Hypothalamus (tissue), 51 donors: ENCODE measurements at places on chromosomes 2 and 18.

GRCh38 chr2:188320861-188321260 lies 29.2 kb downstream of the GULP1 start:
- DNase-seq = no peak

GRCh38 chr18:48151421-48152065 lies 221.1 kb upstream of the SMAD2 start:
- DNase-seq = no peak

- no peak for DNase-seq
Measured at GRCh38 chr18:62348474-62348873, 23.4 kb downstream of the TNFRSF11A start.

DNA sequence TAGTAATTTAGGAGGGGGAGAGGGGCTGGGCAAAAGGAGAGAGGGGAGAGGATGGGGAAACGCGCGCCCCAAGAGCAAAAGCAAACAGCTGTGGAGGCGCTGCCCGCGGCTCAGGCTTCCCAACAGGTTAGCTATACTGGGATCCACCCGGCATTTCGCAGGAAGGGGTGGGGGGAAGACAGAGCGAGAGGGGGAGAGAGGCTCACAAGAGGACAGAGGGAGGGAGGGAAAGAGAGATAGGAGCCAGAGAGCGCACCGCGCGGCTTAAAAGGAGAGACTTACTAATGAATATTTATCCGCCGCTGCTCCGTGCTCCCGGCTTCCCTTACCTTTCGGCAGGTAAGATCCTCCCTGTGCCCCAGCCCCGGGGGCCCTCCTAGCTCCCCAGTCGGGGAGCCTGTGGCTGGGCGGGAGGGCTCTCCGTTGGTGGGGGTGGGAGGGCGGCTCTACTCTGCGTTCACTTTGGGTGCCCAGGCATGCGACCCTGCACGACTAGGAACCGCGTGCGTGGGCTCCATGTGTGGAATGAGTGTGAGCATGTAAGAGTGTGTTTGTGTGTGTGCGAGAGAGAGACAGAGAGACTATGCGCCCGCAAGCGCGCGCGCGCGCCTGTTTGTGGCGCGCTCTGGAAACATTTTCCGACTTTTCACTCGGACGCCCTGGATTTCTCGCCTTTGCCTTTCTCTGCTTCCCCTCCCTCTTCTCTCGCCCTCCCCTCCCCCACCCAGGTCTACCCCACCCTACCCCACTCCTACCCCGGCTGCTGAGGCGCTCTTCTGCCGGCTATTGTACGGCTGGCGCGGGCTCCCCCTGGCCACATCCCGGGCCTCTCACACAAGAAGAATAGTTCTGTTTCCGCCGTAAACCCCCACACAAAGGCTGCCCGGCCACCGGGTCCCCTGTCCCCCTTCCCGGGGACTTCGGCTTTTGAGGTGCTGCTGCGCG lies 7.2 kb upstream of the SIX3 start:
- DNase-seq = no peak

DNA sequence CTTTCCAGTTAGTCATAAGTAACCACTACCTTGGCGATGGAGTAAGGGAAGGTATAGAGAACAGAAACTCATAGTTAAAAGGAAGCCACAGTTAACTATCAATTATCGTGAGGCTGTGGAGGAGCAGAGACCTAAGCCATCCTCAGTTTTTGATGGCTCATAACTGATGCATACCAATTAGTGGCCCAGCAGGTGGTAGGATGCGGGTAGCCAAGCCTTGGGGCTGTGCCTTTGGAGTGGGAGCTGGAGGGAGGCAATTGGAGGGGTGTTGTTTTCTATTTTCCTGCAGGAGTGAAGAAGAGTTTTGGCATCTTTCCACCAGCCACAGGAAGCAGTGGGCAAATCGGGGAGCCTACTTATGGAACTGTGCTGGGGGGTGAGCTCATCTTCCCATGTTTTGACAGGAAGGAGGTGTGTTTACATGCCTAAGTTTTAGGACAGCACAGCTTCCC lies 194.8 kb downstream of the TPGS2 start:
- DNase-seq = no peak

DNA sequence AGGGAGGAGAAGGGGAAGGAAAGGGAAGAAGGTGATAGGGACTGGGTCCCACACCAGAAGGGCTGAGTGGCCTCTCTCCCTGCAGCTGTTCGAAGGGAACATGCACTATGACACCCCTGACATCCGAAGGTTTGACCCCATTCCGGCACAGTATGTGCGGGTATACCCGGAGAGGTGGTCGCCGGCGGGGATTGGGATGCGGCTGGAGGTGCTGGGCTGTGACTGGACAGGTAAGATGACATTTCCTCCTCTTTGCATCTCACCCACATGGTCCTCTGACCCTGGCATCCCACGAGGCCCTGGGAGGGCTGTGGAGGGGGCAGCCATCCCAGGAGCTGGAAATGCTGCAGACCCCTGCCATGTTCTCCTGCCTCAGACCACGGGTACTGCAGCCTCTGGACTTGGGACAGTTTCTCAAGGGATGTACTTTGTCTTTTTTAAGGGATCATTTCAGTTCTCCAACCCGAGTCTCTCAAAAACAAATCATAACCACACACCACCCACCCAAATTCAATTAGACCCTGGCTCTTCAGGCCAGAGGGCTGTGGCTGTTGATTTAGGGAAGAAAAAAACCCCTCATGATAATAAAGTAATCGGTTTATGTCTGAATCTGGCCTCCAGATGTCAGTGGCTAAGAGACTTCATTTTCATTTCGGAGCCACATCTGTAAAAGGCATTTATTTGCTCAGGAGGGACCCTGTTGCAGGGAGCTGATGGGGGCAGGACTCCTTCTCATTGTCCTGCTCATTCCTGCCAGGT lies 63.5 kb downstream of the NRP2 start:
- no peak for DNase-seq

DNA sequence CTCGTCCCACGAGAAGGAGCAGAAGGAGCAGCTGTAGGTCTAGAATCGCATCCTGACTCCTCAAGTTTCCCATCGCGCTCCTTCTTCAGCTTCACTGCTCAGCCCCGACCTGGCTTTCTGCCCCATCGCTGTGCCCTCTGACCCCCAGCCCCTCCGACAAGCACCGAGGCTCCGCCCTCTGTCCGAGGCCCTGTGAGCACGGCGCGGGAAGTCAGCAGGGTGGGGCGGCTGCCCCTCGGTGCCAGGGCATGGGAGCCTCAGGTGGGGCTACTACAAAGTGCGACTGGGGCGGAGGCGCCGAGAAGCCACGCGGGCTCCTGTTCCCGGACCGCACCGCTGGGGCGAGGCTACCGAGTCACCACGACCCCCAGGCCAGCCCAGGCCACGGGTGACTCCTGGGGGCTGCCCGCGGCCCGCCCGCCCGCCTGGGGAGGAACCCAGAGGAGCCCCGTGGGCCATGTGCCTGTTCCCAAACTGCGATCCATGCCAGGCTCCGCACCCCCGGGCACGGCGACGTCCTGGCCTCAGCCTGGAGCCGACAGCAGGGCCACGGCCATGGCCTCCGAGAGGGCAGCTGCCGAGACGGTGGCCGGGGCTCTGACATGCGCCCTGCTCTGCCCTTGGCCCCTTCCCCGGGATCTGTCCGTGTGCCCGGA lies 36.6 kb upstream of the ID2 start:
- no peak for DNase-seq

- no peak for DNase-seq
Measured at GRCh38 chr2:216133397-216133796, 24.2 kb downstream of the XRCC5 start.

DNA sequence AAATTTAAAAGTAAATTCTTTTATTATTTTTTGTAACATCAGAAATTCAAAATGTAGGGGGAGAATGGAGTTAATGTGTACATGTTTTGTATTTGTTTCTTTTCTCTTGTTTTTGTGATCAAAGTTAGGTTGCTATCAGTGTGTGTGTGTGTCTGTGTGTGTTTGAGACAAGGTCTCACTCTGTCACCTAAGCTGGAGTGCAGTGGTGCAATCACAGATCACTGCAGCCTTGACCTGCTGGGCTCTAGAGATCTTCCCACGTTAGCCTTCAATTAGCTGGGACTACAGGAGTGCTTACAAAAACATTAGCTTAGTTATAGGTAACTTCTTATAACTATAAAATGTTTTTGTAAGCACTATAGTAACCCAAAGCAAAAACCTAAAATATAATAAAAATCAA lies 50.7 kb downstream of the GDF7 start:
- no peak for DNase-seq

DNA sequence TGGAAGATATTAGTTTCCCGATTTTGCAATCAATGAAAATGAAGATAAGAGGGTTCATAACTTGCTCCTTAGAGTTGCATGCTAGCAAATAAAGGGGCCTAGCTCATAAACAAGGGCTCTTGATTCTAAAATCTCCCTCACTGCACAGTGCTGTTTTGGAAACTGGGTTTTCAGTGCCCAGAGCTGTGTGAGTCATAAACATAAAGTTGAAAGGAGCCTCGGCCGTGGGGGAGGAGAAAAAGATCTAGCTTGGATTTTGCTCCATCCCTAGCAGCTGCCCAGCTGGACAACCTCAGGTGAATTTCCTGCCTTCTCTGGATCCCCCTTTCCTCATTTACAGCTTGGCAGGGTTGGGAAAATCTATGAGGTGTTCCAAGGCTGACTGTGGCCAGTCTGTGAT lies 42.5 kb downstream of the LYPD1 start:
- no peak for DNase-seq

GRCh38 chr2:134479696-134480330 lies 225.9 kb downstream of the MGAT5 start:
- no peak for DNase-seq

DNA sequence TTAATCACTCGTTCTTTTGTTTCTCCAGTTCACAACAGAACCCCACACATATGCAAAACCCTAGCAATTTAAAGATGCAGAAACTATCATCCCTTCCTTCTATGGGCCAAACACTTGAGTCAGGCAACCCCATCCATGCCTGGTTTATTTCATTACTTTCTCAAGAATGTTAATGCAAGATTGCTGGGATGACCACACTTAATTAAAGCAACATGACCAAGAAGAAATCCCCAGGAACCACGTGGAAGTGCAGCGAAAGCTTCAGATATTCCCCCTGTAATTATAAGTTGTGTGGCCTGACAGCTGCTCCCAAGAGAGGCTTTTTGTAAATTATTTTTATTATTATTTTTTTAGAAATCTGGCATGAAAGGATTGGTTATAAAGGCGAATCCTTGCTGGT lies 246.2 kb upstream of the ID2 start:
- no peak for DNase-seq

DNA sequence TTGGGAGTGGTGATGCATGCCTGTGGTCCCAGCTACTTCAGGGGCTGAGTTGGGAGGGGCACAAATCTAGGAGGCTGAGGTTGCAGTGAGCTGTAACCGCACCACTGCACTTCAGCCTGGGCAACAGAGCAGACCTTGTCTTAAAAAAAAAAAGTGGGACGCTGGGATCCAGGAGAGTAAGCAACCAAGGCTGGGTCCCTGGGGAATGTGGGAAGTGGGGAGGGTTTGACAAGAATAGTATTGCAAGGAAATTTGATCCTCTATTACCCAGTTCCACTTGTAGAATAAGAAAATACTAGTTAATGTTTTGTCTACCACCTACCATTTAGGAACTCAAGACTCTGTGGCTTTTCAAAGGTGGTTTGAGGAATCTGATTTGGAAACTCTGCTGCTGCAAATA lies 21.1 kb upstream of the DYTN start:
- DNase-seq = no peak

- no peak for DNase-seq
Measured at GRCh38 chr2:43169987-43170386, 56.4 kb downstream of the ZFP36L2 start.

- no peak for DNase-seq
Measured at GRCh38 chr2:175371378-175371777, 189.9 kb upstream of the ATP5MC3 start.

DNA sequence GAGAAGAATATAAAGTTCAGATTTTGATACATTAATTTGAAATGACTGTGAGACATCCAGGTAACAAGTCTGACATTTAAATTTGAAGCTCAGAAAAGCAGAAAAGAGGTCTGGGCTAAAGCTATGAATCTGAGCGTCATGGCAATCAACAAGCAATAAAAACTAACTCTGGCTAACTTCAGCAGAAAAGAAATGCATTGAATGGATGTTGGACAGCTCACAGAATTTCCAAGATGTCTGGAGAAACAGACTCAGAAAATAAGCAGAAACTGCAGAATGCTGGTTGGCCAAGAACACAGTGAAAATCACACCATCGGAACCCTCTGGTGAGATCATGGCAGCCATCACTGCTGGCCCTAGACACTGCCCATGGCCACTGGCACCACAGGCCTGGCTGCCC lies 366.6 kb downstream of the METTL4 start:
- no peak for DNase-seq

DNA sequence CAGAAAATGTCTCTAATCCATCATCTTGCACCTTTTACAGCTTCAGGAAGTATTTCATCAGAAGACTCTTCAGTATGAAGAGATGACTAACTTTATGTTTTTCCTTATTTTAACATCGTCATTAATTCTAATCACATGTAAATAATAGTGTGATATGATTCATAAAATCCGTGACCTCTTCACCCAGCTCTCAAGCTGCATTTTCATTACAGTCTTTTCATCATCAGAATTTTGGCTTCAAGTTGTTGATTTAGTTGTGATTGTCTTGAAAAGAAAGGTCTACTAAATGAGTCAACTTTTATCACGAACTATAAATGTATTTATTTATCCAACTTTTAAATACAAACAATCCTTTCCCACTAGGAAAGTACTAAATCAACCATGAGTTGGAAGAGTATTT lies 410.3 kb downstream of the LRP1B start:
- DNase-seq = no peak
